ENCODE measurements at places on chromosomes 16 and 17.

DNA sequence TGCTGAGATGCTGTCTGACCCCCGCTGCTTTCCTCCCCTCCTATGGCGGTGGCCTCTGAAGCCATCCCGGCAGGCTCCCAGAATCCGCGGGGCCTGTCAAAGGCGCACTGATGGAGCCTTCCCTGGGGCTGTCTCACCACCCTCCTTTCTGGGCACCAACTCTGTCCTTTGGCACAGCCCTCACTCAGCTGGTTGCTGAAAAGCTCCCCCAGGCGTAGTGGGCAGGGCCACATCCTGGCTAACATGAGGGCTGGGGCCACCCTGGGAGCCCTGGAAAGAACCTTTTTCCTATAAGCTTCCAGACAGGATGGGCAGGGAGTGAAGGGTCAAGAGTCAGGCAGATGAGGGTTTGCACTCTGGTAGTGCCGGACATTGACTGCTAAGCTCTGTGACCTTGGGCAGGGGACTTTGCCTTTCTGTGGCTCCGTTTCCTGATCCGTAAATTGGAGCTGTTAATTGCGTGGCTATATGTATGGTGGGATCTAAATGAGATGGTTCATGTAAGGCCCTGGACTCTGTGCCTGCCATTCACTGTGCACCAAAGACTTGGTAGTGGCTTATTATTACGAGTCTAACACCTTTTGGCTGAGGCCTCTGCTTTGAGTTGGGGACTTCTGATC, 27.6 kb upstream of the LASP1NB start:
- no peak for DNase-seq

DNA sequence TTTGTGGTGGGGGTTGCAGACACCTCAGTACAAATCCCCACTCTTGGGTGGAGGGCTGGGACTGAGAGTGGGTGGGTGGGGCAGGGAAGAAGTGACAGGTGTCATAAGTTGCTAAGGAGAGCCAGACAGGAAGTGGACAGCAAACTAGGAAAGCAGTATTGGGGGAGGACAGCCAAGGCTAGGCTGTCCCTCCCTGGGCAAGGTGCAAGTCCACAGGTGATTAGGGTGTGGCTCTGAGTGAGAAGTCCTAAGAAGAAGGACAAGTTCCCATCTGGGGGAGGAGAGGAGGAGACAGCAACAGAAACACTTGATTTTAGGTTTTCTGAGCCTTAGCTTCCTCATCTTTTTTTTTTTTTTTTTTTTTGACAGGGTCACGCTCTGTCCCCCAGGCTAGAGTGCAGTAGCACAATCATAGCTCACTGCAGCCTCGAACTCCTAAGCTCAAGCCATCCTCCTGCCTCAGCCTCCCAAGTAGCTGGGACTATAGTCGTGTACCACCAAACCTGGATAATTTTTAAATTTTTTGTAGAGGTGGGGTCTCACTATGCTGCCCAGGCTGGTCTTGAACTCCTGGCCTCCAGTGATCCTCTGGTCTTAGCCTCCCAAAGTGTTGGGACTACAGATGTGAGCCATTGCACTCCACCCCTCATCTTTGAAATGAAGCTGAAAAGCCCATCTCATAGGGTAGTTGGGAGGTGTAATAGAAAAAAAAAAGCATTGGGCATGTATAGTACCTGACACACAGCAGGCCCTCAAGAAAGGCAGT, 2.5 kb downstream of the MAPK3 start:
- DNase-seq, result no peak

DNA sequence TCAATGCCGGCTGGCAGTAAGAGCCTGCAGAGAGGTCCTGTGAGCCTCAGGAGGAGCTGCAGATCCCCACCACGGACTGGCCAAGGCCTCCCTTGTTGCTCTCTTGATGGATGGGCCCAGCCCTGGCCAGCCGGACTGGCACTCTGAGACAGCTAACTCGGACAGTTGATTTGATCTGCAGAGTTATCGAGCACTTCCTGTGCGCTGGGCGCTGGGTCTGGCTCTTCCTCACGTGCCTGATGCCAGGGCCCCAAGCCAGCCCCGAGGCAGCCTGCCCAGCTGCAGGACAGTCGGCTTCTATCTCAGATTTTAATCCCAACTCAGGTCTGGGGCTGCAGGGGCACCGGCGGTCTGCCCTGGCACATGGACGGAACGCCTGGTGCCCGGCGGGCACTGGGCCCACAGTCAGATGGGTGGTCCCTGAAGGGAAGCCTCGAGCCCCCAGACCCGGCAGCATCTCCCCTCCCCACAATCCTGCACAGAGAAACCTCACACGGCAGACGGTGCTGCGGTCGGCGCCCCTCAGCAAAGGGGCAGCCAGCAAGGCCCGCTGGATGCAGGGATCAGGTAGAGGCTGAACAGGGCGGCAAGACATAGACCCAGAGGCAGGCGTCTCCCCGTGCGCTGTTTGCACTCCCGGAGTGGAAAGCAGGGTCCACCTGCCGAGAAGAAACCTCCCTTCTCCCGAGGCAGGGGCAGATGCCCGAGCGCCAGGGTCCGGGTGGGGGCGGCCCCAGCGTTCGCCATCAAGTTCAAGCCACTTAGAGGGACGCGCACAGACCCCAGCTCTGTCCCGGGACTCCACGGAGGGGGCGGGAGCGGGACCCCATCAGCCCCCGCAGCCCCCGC, 34.0 kb downstream of the TIMM22 start:
- no peak for DNase-seq

DNA sequence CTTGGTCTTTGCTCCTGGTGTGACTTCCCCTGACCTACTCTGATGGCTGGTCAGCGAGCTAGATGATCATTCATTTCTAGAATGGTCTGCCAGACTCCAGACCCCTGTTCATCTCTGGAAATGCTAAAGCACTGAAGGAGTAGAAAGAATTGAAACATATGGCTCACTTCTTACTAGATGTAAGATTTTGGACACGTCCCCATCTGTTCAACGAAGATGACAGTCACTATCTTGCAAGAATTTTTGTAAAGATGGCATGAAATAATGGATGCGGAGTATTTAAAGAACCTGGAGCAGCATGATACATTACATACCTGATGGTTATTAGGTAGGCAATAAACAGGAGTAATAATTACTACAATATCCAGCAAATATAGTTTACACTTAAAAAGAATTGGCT, 252.7 kb upstream of the SDK2 start:
- no peak for DNase-seq

- no peak for DNase-seq
These were observed 22.3 kb upstream of the MILR1 start for GRCh38 chr17:64426596-64426995.

GRCh38 chr16:19292186-19292585, 6.7 kb downstream of the CLEC19A start:
- DNase-seq, result no peak

GRCh38 chr16:69880640-69881133, 70.4 kb upstream of the CLEC18A start:
- no peak for DNase-seq

Data from stimulated activated CD4-positive, alpha-beta T cell treated with anti-CD3 and anti-CD28 coated beads, TNF-alpha, amount 100 ng/mL, for 24 hours (primary cell).